ENCODE measurements at places on chromosomes 3 and 15.
A peak's percentile ranks its signal among the peaks of the same experiment; 100 is the strongest.

DNA sequence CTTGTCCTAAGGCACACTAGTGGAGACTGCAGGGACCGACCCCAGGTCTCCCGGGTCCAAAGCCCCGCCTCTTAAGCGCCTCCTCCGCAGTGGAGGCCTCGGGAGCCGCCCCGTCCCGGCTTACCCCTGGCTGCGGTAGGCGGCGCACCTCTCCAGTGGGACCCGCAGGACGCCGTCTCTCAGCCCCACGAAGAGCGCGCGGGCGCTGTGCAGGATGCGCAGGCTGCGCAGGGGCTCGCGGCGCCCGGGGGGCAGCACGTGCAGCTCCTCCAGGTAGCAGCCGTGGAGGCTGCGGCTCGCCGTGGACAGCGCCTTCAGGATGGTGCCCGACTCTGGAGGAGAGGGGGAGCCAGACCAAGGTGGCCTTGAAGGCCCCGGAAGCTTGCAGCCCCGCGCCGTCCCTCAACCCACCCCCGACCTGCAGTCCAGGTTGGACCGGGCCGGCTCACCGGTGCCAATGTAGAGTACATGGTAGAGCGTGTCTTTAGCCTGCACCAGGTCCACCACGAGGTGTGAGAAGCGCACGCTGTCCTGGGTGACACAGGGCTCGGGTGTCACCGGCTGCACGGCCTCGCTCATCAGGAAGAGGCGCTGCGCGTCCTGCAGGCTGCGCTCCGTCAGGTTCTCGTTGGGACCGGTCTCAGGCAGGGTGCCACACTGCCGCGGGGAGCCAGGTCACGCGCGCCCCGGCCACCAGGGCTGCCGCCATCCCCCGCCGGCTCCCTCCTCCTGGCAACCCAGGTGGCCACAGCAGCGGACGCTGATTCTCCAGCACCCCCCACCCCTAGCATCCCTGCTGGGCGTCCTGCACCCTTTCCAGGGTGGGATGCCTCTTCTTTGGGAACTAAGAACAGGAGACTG lies 105.5 kb downstream of the SEMA5B start:
- peak; percentile 44 for DNase-seq

GRCh38 chr3:186315581-186316354 lies 46.3 kb downstream of the DGKG start:
- DNase-seq: no peak

GRCh38 chr15:98896802-98897732 lies 110.5 kb downstream of the PGPEP1L start:
- no peak for DNase-seq

- DNase-seq: no peak
Measured at GRCh38 chr3:77536038-77536775, 496.3 kb downstream of the ROBO2 start.

DNA sequence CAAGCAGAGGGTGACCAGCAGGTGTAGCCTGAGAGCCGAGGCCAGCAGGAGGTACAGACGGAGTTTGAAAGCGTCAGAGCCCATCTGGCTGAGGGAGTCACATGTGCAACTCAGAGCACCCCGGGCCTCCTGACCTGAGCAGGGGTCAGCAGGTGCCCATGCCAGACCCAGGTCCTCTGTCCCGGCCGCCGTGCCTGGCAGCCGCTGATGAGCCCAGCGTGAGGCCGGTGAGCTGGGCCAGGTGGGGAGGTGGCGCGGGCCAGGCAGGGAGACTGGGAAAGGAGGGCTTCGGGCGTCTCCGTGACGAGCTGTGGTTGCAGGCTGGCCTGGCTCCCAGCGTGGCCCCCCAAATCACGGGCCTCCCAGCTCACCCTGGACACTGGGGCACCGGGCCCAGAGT lies 130.9 kb downstream of the CHSY1 start:
- no peak for DNase-seq
